HFFc6 (cell line): ENCODE measurements at places on chromosomes 16 and 17. TPM values are rescaled to one million over a fixed set of nuclear protein-coding genes. Genes with fewer than 3 reads are reported as not detected.

GRCh38 chr16:7714775-7715174 is 382.1 kb downstream of the RBFOX1 start:
- DNase-seq = no peak

The HS3ST3A1 gene
- 30.6 to 45.8 TPM (median 41.8 TPM) in 3 replicates for total RNA-seq

DNA sequence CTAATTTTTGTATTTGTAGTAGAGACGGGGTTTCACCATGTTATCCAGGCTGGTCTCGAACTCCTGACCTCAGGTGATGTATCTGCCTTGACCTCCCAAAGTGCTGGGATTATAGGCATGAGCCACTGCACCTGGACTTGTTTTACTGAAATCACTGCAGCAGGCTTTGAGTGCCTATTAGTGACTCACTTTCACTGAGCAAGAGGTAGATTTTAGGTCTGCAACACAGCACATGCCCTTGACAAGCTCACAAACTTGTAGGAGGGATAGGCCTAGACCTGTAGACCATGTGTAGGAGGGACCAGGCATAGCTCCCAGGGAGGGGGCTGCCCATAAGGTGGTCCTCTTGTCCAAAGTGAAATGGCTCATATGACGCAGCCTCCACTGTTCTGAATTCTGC is 27.0 kb upstream of the RPTOR start:
- no peak for DNase-seq

The ZP2 gene
- total RNA-seq = not detected in 3 replicates

GRCh38 chr16:81738783-81739496 is 40.2 kb upstream of the PLCG2 start:
- DNase-seq = no peak

The KRT28 gene
- total RNA-seq = not detected in 2 replicates

The SCARF1 gene
- 0.09 and 0.13 TPM in 2 replicates for total RNA-seq

GRCh38 chr16:1193825-1194581 is 31.1 kb downstream of the TPSG1 start:
- DNase-seq = no peak

DNA sequence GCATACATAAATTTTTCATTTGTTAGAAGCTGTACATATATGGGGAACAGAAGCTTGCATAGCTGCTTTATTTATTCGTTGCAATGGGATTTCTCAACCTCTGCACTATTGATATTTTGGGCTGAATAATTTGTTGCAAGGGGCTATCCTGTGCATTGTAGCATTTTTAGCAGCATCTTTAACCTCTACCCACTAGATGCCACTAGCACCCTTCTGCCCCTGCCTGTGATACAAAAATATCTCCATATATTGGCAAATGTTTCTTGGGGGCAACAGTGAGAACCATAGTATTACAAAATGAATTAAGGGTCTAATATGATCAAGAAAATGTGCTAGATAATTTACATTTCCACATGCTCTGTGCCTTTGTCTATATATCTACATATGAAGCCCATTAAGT is 1401.0 kb downstream of the CDH11 start:
- DNase-seq = no peak

- no peak for DNase-seq
Observed at GRCh38 chr16:19135201-19135842, 21.6 kb downstream of the ITPRIPL2 start.

The EPN3 gene
- 0.05 TPM in 1 of 3 replicates, not detected in the others for total RNA-seq

GRCh38 chr17:7437950-7438614 is 1.2 kb upstream of the FGF11 start:
- no peak for DNase-seq

The GRIN2A gene
- 0.05 TPM in 1 of 3 replicates, not detected in the others for total RNA-seq

The SPN gene
- total RNA-seq = 0.20 TPM in 1 of 3 replicates, not detected in the others
